ENCODE measurements at places on chromosomes 16 and 17.

- no peak for DNase-seq
Observed at GRCh38 chr16:27719106-27719445, 169.1 kb downstream of the KATNIP start.

DNA sequence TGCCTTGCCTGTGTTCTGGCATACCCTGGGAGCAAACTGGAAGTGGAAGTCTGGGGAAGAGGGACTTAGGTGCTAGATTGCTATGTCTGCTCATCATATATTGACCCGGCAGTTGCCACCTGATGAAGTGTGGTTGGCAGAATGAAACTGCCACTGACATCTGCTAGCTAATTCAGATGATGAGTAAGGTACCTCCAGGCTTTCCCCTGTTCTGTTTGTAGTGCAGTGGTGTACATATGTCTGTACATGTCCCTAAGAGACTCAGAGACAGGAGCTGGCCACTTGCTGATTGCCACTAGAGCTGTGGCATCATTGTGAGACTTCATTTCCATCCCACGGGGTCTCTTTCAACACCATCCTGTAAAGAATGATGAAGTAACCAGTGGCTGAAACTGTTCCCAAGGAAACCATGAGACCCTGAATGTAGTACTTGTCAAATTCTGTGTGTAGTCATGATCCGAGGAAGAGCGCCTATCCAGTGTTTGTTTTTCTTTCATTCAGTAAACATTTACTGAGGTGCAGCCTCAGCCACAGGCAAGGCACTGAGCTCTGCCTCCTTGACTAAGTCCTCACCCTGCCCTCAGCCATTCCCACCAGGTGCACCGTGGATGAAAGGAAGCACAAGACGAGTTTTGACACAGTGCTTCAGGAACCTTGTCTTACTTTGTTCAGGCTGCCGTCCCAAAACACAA lies 13.2 kb downstream of the CLUAP1 start:
- DNase-seq, result no peak

- peak; percentile 98 for DNase-seq
Observed at GRCh38 chr17:21287703-21288449, 3.4 kb downstream of the MAP2K3 start.

- DNase-seq, result no peak
Observed at GRCh38 chr16:29989111-29989858, 6.1 kb downstream of the HIRIP3 start.

DNA sequence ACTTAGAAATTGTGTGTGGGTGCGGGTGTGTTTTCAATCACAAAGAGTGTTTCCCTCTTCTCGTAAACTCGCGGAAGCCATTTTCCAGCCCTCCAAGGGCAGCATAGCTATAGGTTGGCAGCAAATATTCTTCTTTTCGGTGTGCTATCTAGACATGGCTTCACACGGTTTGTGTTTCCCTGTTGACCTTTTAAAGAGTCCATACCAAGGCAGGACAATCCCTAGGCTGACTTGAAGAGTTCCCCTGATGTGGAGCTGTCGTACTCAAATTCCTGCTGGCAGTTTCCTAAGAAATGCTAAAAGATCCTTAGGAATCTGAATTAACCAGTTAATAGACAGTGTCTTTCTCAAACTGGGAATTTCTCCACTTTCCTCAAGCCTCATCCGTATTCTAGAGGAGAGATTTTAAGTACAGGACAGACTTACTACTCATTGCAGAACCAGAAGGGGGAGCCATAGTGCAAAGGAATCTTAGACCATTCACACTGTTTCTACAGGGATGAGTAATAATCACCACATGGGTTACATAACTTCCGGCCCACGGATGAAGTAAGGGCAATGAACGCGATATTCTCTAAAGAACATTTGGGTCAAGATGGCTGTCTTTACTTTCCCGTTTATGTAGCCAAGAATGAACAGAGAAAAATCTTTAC lies 288.6 kb upstream of the ELAC2 start:
- peak; percentile 6 for DNase-seq

All from stimulated activated CD4-positive, alpha-beta T cell treated with anti-CD3 and anti-CD28 coated beads, Interleukin-15, amount 100 ng/mL, for 24 hours (primary cell).